ENCODE measurements at places on chromosomes 2 and 18.

DNA sequence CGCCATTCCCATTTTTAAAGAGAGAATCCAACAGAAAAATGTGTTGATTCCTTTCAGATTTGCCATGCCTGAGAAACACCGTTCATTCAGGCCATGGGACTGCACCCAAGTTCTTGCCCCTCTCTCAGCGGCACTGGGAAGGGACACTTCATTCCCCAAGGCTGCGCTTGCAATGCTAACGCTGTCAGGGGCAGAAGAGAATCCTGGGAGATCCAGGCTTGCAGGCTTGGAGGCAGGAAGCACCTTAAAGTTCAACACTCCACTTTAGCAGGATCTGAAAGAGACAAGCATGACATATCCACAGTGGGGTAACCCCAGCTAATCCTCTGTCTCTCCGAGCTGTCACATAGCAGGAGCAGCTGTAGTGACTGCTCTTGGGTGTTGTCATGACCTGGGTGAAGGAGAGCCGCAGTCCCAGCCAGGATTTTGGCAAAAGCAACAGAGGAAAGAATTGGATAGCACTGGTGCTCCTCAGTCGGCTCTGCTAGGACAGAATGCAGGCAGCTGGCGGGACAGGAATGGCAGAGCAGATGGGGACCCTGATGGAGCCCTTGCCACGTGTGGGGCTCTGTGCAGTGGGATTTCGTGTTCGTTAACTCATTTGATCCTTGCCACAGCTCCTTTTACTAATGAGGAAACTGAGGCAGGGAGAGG, 22.0 kb upstream of the ODC1 start:
- DNase-seq = no peak

DNA sequence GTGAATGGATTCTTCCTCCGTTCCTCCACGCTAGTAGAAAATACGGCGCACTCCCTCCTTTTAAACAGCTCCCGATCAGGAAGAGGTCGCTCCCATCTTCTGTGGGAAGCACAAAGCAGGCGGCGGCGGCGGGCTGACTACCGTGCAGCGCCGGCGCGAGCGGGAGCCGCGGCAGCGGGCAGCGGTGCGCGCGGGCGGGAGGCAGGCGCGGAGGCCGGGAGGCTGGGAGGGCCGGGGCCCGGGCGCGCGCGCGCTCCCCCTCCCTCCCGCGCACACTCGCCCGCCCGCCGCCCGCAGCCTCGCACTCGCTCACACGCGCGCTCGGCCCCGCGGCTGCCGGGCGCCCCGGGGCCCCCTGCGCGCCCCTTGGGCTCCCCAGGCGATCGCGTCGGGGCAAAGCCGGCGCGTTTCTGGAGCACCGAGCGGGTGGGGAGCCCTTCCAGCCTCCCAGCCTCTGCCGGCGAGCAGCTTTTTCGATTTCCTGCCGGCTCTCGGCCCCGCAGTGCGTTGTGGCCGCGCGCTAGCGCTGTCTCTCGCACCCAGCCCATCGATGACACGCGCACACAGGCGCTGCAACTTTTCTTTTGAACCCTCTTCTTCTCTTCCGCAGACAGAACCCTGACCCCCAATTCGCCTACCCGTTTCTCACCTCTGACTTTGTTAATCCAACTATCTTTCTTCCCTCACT, at the start of gene SLC8A1:
SLC8A1 (minus strand) TSS at position 173 of the 688 bp plus-strand sequence.
- no peak for DNase-seq

- DNase-seq = no peak
These were observed 7.9 kb upstream of the CFAP36 start for GRCh38 chr2:55511508-55512124.

DNA sequence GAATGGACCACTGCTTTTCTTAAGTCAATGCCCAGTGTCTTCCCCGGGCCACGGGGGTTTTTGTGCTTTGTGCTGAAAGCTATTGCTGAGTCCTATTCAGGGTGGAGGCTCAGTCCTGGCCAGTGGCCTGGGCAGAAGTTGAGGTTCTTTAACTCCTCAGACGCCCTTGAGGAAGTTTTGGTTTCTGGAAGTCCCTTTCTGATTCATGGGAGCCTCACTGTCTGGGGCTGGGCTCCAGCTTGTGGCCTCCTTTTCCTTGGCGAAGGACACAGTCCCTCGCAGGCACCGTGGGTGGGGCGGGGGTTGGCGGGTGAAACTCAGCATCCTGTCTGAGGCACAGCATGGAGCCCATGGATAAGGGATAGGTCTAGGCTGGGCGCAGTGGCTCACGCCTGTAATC, 465.2 kb upstream of the HS6ST1 start:
- no peak for DNase-seq

DNA sequence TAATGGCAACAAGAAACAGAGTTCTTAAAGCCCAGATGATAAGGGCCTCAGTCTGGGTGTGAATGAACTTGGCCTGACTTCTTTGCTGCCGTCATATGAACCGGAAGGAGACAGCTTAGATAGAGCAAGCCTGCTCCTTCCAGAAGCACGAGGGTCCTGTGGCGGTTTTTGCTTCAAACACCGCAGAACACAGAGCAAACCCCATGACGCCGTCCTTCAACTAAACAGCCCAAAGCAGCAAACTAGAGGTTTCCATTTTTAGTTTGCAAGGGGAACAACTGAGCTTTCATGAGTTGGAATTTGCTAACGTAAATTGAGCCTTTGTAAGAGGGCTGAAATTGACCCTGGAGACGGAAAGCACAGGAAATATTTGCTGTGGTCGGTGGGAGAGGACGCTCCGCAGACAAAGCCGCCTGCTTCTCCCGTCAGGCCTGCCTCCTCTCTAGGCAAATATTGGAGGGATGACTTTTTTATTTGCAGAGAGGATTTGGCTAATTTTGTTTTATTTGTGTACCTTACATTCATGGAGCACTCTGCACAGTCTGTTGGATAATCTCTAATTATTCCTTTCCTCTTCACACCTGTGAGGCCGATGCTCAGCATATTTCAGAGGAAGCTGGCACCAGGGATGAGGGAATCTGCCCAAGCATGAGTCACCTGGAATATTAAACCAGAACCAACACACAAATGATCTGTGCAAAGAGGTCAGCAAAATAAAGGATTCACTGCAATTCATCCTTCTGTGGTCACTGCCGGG, 134.0 kb upstream of the NCK2 start:
- DNase-seq = no peak

DNA sequence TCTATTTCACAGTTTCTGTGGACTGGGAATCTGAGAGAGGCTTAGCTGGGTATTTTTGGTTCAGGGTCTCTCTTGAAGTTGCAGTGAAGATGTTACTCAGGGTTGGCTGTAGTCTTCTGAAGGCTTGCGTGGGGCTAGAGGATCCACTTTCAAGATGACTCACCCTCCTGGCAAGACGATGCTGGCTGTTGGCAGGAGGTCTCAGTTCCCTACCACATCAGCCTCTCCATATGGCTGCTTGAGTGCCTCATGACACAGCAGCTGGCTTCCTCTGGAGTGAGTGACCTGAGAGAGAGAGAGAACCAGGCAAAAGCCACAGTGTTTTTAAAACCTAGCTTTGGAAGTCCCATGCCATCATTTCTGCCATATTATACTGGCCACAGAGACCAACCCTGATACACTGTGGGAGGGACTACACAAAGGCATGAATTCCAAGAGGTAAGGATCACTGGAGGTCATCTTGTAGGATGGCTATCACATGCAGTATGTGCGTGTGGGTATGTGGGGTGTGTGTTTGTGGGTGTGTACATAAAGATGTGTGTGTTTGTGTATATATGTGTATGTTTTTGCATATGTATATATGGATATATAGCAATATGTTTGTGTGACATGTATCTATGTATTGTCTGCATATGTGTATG, 25.1 kb downstream of the DNPEP start:
- no peak for DNase-seq

- DNase-seq = no peak
These were observed 150.1 kb downstream of the UXS1 start for GRCh38 chr2:106044021-106044420.

DNA sequence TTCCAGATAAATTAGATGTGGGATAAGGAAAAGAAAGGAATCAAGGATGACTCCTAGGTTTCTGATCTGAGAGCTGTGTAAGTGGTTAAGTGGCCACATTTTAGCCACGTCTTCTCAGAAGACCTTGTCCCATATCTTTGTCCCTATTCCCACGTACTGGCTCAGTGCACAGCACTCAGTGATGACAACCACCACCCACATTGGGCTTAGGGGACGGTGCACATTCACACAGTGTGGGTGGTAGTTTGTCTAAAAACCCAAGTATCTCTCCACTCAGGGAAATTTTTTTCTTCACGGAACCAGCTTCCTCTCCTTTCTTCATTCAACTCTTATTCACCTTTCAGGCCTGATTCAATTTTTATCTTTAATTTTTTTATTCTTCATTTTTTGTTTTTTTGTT, 30.6 kb upstream of the GCC2 start:
- no peak for DNase-seq

DNA sequence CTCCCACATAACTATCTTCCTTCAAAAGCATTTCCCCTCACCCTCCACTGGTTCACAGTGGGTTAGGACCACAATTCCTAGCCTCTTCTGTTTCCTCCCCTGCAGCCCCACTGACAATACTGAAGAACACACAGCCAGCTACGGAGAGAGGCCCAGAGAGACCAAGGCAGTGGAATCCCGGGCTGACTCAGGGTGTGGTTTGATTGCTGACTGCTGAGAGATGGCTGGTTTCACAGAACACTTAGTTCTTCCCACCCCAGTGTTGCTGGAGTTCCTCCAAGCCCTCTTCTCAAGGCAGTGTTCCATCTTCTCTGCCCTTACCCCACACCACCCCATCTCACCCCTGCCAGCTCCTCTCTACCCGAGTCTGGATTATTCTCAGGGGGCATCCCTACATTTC, 43.3 kb upstream of the ZFP36L2 start:
- DNase-seq = no peak

- no peak for DNase-seq
These were observed 124.9 kb downstream of the TNS1 start for GRCh38 chr2:217877866-217878265.

GRCh38 chr2:176744146-176744545, 468.4 kb upstream of the HNRNPA3 start:
- DNase-seq = no peak

GRCh38 chr2:114709936-114710850, 267.8 kb downstream of the DPP10 start:
- no peak for DNase-seq

DNA sequence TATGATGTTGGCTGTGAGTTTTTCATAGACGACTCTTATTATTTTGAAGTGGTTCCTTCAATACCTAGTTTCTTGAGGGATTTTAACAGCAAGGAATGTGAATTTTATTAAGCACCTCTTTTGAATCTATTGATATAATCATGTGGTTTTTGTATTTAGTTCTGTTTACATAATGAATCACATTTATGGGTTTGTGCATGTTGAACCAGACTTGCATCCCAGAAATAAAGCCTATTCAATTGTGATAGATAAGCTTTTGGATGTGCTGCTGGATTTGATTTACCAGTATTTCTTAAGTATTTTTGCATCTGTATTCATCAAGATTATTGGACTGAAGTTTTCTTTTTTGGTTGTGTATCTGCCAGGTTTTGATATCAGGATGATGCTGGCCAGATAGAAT, 131.6 kb upstream of the SCN7A start:
- DNase-seq = no peak

- no peak for DNase-seq
These were observed 211.8 kb downstream of the SMAD2 start for GRCh38 chr18:47718646-47719045.

DNA sequence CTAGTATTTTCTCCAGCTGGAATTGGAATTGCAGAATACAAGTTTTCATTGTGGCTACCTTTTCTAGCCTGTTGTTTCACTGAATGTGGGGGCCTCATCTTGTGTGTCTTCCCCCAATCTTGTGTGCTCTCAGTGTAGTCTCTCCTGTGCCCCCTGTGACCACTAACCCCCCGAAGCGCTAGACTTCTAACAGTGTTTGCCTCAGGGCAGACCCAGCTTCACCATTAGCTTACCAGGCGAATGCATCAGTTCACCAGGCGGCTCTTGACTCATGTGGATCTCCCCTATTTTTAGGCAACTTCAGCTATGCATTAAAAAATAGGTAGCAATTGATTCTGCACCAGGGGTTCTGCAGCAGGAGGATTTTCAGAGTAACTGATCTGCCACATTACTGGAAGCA, 376.2 kb upstream of the MEIS1 start:
- DNase-seq = no peak

DNA sequence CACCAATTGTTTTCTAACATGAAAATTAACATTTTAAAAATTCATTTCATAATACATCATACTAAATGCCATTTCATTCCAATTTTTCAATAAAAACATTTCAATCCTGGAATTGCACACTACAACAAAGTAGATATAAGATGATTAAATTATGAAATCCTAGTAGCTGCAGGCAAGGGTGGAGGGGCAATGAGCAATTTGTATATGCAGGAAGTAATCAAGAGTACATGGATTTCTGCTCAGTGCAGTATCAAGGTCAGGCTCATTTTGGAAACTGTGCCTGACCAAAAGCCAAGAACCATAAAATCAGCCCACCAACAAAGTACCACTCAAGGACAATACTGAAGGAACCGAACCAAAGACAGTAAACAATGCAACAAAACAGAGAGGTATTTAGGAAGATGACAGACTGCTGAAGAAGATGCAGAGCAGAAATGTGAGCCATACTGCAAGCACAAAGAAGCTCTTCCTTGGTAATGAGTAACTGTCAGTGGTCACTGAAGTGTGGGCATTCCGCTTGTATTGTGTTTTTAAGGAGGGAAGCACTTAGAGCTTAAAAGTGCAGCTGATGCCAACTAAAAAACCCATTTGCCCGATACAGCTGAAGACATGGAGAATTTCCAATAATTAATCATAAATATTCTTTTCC, 34.5 kb upstream of the DSEL start:
- DNase-seq = no peak

DNA sequence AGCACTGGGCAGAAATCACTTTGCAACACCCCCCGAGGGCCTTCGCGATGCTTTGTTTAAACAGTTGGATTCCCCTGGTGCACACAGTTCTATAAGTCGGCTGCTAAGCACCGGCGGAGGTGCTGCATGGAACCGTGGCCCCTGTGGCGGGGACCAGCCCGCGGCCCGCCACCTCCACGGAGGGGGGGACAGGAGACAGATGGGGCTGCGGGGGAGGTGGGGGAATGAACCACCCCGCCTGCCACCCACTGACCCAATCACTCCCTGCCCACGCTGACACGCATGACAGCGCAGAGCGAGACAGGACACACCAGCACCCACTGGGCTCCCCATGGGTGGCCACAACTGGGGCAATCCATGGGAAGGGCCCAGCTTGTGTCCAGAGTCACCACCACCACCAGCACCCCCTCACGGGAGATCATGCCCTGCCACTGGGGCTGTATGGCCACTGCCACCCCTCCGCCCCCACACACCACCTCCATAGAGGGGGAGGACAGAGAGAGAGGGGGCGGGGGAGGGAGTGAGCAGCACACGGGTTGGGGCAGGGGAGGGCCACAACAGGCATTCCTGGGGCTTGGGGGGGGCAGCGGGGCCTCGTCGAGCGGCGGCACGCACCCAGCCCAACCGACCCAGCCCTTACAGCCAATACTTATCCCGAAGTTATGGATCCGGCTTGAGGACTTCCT, 118.3 kb upstream of the ANKRD30BL start:
- DNase-seq = no peak

DNA sequence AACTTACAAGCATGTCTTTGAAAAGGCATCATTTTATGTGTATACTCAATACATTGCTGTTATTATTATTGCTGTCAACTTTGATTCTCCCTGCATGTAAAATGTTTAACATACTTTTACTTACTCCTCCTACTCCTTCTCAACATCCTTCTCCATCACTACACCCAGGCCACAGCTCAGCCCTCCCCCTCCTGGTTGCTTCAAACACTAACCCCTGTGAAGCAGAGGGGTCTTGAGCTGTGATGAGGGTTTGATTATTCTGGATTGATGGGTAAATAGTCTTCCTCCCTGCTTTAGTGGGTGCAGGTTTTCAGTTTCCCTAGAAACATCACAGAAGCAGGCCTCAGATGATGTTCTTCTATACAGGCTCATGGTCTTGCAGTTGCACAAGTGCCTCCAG, 221.0 kb downstream of the OSR1 start:
- no peak for DNase-seq

GRCh38 chr2:236959876-236960275, 125.8 kb upstream of the COPS8 start:
- no peak for DNase-seq

Data from activated naive CD4-positive, alpha-beta T cell (primary cell).